Neural progenitor cell (in vitro differentiated cells): ENCODE measurements at places on chromosomes 12 and 14. TPM values are rescaled to one million over a fixed set of nuclear protein-coding genes. Genes with fewer than 3 reads are reported as not detected.

The AKAP6 gene
- total RNA-seq = 3.7 and 7.3 TPM in 2 replicates

DNA sequence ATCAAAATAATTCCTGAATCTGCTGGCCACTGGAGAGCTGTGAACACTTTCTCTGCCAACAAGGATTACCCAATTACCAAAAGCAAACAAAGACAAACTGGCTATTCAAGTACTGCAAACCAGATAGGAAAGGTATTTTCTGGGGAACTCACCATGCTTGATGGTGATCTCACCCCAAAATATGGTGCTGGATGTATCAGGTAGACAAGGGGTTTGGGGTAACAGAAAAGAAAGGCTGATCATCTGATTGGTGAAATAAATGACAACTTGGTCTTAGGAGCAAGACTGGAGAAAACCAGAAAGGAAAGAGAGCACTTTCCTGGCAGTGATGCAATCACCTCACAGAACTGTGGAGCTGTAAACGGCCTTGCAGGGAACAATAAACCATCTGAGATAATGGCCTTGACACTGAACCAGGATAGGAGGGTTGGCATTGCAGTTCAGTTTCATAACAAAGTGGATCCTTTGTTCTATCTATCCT, 31.0 kb upstream of the NPFF start:
- no peaks in the 10 kb centered on the region for H3K27me3 ChIP-seq
- H3K4me1 ChIP-seq = no peaks in the 10 kb centered on the region
- H3K36me3 ChIP-seq = peaks cover 11% of the 10 kb centered on the region
- H3K27ac ChIP-seq = no peak overlapping the region
- no peak for DNase-seq
- no peak overlapping the region for H3K4me3 ChIP-seq

- H3K36me3 ChIP-seq = no peaks in the 10 kb centered on the region
- no peak for DNase-seq
- H3K4me3 ChIP-seq = no peak overlapping the region
- no peaks in the 10 kb centered on the region for H3K27me3 ChIP-seq
- H3K27ac ChIP-seq = no peak overlapping the region
Observed at GRCh38 chr14:101833045-101833444, 71.5 kb downstream of the PPP2R5C start.

DNA sequence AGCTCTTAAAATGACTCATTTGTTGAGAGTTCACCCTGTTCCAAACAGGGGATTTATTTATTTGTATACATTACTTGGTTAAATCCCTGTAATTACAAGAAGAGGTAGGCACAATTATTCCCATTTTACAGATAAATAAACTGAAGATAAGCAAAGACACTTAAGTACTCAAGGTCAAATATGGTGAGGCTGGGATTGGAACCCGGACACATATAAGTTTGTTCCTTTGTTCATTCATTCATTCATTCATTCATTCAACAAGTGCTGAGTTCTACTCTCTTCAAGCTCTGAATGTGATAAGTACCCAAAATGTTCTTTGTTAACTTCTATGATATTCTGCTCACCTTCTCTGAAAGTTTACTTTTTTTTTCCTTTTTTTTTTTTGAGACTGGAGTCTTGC, 2.4 kb upstream of the TRIM9 start:
- peaks cover 55% of the 10 kb centered on the region for H3K27me3 ChIP-seq
- DNase-seq = no peak
- H3K4me1 ChIP-seq = peaks cover 18% of the 10 kb centered on the region

DNA sequence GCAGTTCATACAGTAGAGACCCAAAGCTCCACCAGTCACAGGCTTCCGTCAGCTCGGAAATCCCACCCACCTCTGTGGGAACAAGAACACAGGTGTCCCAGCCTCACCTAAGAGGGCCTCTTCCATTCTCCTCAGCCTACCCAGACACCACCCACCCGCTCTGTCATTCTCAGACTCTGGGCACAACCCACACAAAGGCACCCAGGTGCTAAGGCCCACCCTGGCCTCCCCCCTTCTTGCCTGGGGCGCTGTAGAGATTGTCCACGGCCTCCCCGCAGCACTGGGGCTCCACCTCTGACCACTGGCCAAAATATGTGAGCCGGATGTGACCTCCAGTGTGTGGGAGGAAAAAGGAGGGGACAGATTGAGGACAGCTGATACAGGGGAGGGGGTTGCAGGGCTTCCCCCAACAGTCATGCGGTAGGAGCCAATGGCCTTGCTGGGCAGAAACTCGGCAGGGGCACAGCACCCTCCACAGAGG, 14.2 kb downstream of the RPS6KL1 start:
- no peak overlapping the region for H3K27ac ChIP-seq
- H3K4me1 ChIP-seq = no peaks in the 10 kb centered on the region
- H3K27me3 ChIP-seq = no peaks in the 10 kb centered on the region
- H3K36me3 ChIP-seq = no peaks in the 10 kb centered on the region
- DNase-seq = no peak
- H3K4me3 ChIP-seq = no peak overlapping the region
